Right ventricle myocardium inferior (tissue), 1 donor: ENCODE measurements at places on chromosomes 3 and 15.

DNA sequence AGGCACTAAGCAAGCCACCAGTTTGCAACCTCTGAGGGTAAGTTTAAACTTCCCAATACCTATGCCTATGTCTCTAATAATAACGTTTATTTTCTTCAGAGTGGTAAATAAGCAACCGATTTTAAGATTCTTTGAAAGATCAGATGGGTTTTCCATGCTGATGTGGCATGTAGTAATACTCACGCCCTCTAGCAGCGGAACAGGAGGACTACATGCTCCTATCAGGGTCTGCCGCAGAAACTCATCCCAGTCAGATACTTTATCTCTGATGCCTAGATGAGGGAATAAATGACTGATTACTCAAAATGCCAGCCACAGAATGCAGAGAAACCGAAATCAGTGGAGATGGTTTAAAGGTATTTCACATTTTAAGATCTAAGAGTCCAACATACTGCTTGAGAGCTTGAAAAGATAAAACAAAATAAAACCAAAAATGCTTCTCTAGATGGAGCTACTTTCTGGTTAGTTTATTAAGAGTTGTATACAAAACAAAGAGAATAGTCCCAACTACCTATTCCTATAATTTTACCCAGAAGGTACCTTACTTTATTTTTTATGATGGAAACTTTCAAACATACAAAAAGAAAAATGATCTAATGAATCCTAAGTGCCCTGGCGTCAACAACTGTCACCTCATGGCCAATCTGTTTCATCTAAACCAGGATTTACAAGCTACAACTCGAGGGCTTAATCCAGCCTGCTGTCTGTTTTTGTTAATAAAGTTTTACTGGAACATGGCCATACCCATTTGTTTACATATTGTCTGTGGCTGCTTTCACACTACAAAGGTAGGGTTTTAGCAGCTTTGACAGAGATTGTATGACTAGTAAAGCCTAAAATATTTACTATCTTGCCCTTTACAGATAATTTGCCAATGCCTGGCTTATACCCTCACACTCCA, 37.5 kb upstream of the STIMATE start:
- DNase-seq: no peak

GRCh38 chr3:95731753-95732152, 1082.6 kb upstream of the EPHA6 start:
- no peak for DNase-seq

DNA sequence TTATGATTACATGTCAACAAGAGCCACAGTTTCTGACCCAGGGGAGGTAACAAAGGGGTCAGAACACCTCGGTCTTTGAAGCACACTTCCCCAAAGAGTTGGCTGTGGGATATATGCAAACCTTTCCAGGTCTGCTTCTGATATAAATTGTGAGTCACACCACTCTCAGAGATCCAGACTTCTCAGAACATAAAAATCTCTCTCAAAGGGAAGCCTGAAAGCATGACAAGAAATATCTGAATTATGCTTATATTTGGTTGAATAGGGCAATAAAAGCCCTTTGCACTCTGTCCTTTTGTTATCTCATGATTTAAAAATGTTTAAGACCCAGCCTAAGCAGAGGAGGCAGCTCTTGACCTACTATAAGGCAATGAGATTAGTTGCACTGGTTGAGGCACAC, 56.8 kb downstream of the MYH15 start:
- no peak for DNase-seq

DNA sequence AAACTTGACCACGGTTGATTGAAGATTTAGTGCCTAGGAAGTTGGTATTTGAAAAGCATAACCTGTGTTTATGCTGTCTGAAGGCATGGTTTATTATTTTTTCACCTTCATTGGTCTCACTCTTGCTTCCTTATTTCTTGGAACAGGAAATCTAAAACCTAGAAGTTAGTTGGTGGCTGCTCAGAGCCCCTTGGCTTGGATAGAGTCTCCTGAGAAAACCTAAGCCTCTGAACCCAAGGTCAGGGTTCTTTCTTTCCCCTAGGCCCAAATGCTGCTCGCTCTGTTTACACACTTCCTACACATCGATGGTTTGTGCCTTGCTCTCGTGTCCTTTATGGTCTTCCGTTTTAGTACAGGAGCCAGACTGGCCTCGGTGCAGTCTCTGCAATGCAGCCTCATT, 82.2 kb downstream of the TRAK1 start:
- DNase-seq: no peak

DNA sequence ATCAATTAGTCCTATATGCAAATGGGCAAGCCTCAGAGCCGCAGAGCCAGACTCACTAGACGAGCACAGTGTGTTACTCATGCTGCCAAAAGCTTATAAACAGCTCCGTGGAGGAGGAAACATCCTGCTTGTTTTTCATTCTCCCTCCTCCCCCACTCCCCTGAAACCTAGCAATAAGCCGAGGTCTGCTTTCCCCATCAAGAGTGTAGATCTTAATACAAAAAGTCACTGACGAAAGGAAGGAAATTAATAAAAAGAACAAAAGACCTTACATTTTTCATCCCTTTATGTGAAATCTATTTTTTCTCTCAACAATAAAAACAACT, 88.5 kb downstream of the XXYLT1 start:
- DNase-seq: no peak

DNA sequence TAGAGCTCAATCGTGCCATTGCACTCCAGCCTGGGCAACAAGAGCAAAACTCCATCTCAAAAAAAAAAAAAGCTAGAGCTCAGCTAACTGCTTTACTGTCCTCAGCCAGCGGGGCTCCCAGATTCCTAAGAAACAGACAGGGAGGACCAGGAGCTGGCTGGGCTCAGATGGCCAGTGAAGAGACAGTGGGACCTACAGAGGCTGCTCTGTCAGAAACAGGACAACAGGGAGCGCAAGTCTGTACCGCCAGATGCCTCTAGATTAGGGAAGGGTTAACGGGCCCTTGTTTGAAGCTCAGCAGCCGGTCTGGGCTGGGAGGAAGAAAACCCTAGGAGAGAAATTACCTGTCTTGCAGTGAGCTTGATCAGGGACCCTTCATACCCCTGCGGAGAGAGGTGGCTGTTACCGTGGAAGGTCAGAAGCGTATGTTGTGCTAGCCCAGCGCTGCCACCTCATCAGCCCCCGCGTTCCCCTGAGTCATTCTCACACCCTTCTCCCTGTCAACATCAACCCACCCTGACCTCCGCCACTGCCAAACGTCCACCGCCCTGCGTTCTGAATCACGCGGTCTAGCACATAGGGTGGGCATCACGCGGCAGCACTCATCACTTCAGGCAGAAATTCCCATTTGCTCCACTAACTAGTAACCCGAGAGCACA, 25.3 kb downstream of the RBPMS2 start:
- no peak for DNase-seq

DNA sequence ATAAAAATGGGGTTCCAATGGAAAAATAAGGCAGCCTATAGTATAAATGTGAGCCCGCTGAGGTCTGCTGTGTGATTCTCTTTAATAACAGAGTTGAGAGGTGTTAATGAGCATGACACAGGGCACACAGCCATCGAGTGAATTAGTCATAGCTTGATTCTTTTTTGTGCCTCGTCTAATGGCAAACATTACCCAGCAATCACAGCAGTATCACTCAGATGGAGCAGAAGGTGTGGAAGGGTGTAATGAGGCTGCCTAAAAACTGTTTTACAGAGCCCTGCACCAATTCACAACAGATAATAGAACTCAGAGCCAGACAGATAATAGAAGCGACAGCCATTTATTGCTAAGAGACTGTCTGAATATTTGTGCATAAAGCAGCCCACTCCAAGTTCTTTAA, 178.6 kb upstream of the TPRG1 start:
- no peak for DNase-seq

GRCh38 chr3:1082108-1082507, 10.7 kb upstream of the CNTN6 start:
- no peak for DNase-seq

DNA sequence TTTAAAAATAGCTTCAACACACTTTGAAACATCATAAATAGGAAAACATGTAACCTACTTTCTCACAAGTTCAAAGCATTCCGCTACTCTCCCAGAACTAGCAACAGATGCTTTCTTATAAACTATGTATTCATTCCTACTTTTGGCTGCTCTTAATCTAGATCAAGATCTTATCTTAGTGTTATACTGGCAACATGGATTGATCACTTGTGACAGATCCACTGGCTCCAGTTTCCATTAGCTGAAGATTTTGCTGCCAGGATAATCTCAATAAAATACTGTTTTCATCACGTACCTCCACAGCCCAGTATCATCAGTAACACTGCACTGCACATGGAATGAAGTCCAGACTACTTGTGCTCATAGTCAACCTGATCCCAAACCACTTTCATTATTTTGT, 491.7 kb upstream of the AGTR1 start:
- no peak for DNase-seq

- no peak for DNase-seq
Measured at GRCh38 chr3:70855149-70855548, 542.7 kb upstream of the MDFIC2 start.

DNA sequence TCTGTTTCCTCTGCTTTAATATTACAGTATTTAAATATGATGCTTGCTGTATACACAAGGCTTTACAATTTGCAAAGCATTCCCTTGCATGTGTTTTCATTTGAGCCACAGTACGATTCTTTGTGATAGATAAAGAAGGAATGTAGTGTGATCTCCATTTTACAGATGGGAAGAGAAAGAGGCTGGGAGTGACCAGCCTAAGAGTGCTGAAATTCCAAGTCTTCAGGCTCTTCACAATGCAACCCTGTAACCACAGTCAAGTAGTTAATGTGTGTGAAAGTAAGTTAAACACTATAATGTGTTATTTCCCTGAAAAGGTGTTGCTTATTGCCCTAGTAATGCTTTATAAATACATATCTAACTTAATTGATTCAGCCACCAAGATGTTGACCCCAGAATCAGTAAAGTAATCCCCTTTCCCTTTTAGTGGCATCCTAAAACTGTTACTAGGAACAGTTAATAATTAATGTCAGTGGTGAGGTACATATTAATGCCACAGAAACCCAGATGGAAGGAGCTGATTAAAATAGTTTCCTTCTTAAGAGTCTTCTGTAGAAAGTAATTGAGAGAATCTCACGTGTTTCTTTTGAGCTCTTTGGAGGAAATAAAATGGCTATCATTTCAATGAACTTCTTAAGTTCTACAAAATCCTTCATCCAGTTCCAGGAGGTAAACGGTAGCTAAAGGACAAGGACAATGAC, 110.4 kb downstream of the IL12A start:
- no peak for DNase-seq

DNA sequence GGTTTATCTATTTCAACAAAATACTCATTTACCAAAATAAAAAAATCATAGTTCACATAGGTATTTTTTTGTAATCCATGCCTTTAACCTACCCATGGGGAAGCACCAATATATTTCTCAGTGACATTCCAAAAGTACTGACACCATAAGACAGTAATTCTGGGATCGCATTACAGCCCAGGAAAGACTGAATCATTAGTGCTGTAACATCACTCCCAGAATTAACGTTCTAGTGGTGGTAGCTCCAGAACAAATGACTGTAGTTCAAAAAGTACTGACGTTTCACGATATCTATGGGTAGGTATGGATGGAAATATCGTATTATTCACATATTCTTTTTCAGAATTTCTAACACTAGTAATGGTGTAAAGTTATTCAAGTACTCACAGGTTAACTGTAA, 54.3 kb upstream of the NEK10 start:
- DNase-seq: no peak

GRCh38 chr15:90000186-90001001, 730 bp upstream of the ZNF710 start:
- DNase-seq: peak; percentile 78

DNA sequence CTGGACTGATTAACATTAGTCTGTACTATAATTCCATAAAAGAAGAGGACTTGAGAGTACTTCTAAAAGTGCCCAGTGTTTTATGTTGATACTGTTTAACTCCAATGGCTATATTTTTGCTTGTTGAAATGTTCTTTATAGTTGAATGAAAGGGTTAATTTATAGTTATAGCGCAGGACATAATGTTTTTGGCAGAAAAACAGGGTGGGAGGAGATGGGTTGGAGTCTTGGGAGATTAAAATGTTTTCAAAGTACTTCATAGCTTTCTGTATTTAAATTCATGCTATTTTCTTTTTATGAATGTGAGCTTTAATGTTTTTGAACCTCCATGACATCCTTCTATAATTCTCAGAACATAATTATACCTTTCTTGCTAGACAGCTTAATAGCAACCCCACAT, 108.2 kb downstream of the CNTN3 start:
- no peak for DNase-seq

DNA sequence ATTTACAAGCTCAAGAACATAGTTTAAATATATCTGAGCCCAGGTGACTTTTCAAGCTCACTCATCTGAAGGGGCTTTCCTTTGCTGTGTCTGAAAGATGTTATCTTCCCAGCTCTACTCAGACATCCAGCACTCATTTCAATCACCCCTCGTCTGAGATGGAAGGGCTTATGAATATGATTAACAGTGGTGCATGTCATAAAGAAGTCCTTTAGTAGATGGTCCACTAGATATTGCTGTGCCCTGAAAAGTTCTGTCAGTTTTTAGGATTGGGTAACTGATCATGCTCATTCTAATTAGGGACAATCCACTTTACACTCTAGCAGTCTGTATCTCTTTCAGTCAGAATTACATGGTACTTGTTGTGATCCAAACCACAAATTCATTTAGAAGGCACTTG, 28.3 kb downstream of the RETNLB start:
- no peak for DNase-seq

DNA sequence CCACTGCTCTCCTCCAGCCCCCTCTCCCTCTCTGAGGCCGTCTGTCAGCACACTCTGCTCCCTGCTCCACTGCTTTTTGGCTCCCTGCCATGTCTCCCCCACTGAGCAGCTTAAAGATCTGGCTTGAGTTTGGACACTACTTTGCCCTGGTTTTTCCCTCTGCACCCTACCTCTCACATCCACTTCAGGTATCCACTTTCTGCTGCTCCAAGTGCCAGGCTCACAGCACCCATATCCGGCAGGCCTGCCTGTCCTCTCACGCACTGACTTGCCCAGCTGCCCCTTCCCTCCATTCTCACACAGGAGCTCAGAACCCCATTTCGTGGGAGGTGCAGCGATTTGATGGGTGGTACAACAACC, 3.7 kb downstream of the DUOX1 start:
- DNase-seq: no peak

GRCh38 chr3:71050166-71050537, 533.4 kb downstream of the FOXP1 start:
- no peak for DNase-seq

GRCh38 chr3:85254738-85255137, 295.9 kb downstream of the CADM2 start:
- DNase-seq: no peak

DNA sequence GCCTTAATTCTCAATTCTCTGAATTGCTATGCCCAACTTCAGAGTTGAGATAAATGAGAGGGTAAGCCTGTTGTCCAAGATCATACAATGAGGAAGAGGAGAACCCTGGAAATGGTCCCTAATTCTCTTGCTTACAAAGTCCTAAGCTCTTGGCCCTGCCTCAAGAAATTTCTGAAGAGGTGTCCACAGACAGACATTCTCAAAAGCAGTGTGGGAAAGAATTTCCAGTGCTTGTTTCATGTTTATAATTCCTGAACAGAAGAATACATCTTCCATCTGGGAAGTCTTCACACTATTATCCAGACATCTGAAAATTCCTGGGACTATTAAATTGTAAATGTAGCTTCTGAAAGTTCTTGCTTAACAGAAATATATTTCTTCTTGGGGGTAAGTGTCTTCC, 166.8 kb upstream of the LRTM1 start:
- no peak for DNase-seq

- DNase-seq: no peak
Measured at GRCh38 chr15:96687388-96688107, 357.0 kb downstream of the NR2F2 start.

- no peak for DNase-seq
Measured at GRCh38 chr15:37002041-37002672, 98.2 kb downstream of the MEIS2 start.
